ENCODE measurements at places on chromosomes 7 and 10. TPM values are rescaled to one million over a fixed set of nuclear protein-coding genes. Genes with fewer than 3 reads are reported as not detected.

TMEM130 gene
- 0.17 TPM for polyA plus RNA-seq

GTPBP4 gene
- 51.8 TPM for polyA plus RNA-seq

HBP1 gene
- 134 TPM for polyA plus RNA-seq

CYTH3 gene
- 26.6 TPM for polyA plus RNA-seq

CYP2E1 gene
- polyA plus RNA-seq, result 1.8 TPM

SFRP5 gene
- 9.1 TPM for polyA plus RNA-seq

CADPS2 gene
- polyA plus RNA-seq, result 62.4 TPM

UNCX gene
- not detected for polyA plus RNA-seq

CHCHD3 gene
- 53.8 TPM for polyA plus RNA-seq

PRF1 gene
- polyA plus RNA-seq, result 5.7 TPM

EGFR gene
- 57.4 TPM for polyA plus RNA-seq

TMEM176A gene
- 6.3 TPM for polyA plus RNA-seq

AKR1C4 gene
- not detected for polyA plus RNA-seq

Data from left lung (tissue), 14 donors.